ENCODE measurements at places on chromosomes 11 and 22.

DNA sequence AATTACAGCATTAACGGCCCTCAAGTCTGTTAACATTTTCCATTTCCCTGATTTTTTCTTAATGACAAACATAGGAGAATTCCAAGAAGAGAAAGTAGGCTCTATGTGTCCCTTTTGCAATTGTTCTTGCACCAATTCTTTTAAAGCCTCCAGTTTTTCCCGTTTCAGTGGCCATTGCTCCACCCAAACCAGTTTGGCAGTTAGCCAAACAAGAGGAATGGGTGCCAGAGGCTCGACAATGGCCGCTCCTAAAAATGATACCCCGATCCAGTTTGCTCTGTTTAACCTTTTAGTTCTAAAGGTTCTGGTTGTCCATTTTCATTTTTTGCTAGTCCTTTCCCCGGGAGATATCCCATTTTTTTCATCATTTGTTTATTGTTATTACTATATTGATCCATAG lies 6.7 kb upstream of the DNAJB13 start:
- DNase-seq = no peak

DNA sequence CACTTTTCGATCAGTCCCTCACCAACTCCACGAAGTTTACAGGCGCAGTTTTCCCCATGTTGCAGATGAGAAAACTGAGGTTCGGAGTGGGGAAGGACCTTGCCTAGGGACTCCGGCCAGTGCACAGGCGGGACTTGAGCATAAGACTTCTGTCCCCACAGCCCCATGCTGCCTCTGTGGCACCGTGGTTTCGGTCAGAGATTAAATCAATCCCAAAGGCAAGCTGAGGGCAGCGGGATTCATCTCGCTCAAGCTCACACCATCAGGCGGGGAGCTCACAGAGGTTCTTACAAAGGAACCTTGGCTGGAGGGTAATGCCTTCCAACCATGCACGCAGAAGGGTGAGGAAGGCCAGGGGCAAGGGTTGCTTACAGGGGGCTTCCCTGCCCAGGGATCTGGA lies 115.5 kb downstream of the PHF21B start:
- DNase-seq = no peak

DNA sequence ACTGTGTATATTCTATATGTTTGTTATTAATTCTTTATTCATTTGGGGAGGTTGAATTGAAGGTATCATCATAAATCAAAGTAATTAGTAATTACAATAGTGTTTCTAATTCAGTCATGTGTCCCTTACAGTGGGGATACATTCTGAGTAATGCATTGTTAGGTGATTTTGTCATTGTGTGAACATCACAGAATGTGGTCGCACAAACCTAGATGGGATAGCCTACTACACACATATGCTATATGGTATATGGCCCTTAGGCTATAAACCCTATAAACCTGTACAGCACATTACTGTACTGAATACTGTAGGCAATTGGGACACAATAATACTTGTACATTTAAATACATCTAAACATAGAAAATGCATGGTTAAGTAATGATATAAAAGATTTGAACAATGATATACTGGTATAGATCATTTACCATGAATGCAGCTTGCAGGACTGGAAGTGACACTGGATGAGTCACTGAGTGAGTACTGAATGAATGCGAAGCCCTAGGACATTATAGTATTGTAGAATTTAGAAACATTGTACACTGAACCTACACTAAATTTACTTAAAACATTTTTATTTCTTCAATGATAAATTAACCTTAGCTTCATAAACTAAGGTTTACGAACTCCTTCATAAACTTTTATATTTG lies 936.2 kb upstream of the CHORDC1 start:
- DNase-seq = no peak

- no peak for DNase-seq
These were observed 7.9 kb downstream of the CTR9 start for GRCh38 chr11:10758957-10759356.

- no peak for DNase-seq
These were observed 453.6 kb downstream of the MN1 start for GRCh38 chr22:27347951-27348350.

GRCh38 chr11:20483931-20484330 lies 96.4 kb downstream of the PRMT3 start:
- DNase-seq = no peak

DNA sequence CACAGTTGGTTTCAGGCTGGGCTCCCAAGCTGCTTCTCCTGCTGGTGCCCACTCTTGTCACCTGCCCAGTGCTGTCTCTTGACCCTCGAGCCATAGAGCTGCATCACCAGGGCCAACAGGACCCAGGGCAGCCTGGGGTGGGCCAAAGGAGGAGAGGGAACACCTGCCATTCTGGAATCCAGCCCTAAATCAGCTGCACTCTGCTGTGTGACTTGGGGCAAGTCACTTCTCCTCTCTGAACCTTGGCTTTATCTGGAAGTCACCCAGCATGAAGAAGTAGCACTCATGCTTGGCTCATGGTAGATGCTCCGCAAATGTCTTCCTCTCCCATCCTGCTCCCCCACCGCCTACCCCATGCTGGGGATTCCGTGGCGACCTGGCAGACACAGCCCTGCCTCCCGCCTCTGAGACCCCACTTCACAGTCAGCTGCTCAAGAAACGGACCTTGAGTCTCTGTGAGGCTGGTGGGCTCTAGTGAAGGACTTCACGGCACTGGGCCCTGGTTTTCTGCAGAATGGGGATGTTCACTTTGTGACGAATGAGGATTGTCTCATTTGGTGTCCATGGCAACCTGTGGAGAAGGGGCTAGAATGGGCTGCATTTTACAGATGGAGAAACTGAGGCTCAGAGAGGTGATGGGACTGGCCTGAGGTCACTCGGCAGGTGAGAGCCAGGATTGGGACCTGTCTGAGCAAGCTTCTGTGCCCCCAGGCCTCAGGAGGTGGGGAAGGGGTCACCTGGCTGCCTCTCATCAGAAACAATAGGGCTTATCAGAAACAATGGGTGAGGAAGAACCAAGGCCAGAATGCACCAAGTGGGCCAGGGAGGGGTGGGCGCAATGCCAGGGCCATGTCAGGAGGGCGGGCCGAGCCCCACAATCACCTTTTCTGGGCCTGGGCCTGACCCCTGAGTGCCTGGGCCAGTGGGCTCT lies 12.4 kb downstream of the EMID1 start:
- DNase-seq = no peak

GRCh38 chr22:25763239-25763777 lies 21.3 kb downstream of the MYO18B start:
- DNase-seq = no peak

GRCh38 chr22:49971232-49972162 lies 10.9 kb downstream of the PIM3 start:
- peak; percentile 65 for DNase-seq

- no peak for DNase-seq
These were observed 593 bp downstream of the FAM118B start for GRCh38 chr11:126212089-126212660.

- DNase-seq = no peak
These were observed 12.4 kb upstream of the DAGLA start for GRCh38 chr11:61667684-61668305.

GRCh38 chr11:120835601-120836228 lies 188.2 kb upstream of the TBCEL start:
- no peak for DNase-seq

GRCh38 chr22:30284172-30284571 lies 5.1 kb downstream of the CASTOR1 start:
- DNase-seq = no peak

DNA sequence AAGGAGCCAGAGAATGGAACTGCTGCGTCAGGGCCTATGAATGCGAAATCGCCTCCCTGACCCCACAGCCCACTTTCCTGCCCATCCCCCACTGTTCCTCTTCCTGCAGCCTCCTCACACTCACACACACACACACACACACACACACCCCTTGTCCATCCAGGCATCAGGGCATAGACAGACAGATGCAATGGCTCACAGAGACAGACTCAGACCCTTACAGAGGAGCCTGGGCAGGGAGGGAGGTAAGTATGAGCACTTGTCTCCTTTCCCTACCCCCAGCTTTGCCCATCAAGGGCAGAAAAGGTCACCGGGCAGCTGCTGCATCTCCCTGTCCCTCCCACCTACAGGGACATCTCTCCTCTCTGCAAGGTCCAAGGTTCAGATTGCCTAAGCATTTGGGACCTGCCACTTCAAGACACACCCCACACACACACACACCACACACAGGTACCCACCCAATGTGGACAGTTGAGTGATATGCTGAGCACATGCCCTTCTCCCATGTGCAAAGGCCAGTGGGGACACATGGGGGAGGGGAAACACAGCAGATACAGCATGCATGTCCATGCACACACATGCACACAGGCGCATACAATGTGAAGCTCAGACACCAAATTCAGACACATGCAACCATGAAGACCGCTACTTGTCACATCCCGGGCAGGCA lies 2.0 kb upstream of the NRXN2 start:
- DNase-seq = no peak

DNA sequence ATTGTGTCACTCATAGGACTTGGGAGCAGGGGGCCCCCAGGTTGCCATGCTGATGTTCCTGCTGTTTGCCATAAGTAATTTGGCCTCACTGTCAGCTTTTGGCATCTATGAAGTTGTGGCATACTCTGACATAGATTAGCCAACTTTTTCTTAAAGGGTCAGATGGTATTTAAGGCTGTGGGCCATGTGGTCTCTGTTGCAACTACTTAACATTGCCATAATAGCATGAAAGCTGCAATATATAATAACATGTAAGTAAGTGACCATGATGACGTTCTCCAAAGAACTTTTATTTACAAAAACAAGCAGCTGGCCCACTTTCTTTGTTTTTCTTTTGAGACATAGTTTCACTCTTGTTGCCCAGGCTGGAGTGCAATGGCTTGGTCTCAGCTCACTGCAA lies 2.2 kb upstream of the TMEM216 start:
- no peak for DNase-seq

GRCh38 chr11:87425943-87426342 lies 388.2 kb downstream of the TMEM135 start:
- DNase-seq = no peak

DNA sequence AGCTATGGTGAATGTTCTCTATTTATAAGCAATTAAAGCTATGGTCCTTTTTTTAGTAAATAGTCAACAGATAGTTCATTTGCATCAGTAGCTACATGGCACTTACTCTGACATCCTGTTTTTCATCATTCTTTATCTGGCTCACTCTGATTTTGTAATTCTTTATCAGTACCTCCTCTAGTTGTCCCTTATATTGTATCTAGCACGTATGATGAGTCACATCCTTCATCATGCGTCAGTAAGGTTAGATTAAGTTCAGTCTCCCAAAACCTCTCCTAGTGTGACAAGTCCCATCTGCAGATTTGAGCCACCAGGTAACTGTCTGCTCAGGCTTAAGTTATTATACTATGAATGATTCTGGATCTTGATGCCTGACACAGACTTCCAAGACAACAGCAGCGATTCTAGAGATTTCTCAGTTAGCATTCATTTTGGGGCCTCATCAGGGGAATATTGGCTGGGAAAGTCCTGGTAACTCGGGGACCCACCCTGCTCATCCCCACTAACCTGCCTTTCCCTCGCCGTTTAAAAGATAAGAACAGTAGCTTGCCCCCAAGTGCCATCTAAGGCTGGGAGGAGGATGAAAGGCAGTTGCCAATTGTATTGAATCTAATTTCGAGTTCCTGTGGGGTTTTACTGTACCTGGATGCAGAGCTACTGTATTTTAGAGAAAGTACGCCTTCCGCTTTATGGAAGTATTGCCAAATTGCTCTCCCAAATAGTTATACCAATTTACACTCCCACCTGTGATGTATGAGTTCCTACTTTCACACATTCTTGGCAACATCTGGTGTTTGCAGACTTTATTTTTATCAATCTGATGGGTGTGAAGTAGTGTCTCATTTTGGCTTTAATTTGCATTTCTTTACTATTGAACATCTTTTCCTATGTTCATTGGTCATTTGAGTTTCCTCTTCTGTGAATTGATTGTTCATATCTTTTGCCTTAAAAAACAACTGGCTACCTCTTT lies 55.9 kb downstream of the ZC3H12C start:
- peak; percentile 6 for DNase-seq

GRCh38 chr11:64092761-64093136 lies 57.0 kb downstream of the FLRT1 start:
- DNase-seq = no peak

DNA sequence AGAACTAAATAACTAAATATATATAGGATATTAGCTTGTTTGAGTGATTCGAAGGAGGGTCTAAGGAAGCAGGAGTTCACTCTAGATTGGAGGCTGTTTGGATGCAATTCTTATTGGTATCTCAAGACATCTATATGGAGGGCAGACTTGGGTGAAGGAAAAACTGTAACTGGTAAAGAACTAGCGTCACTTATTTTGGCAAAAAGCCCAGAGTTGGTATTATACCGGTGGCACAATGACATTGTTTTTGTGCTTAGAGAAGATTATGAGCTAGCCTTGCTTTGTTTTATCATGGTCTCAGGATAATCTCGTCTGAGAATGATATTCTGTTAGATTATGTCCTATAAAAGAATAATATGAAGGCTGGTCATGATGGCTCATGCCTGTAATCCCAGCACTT lies 6.0 kb upstream of the SLC35F2 start:
- no peak for DNase-seq

DNA sequence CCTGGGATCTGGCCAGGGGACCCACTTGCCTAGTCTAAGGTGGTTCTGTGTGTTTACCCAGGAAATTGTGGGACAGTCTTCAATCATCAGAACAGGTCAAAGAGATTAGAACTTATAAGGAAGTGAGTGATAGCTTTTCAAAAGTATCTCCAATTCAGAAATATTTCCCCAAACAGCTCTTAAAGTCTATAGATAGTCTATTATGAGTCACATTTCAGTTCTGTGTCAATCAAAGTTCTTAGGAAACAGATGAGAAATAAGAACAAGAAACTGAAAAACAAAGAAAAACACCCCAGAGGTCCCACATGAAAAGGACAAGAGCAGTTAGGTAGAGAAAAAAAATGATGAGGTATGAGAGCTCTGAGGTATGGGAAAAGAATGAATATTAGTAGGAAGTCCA lies 381.4 kb upstream of the MPPED2 start:
- DNase-seq = no peak

DNA sequence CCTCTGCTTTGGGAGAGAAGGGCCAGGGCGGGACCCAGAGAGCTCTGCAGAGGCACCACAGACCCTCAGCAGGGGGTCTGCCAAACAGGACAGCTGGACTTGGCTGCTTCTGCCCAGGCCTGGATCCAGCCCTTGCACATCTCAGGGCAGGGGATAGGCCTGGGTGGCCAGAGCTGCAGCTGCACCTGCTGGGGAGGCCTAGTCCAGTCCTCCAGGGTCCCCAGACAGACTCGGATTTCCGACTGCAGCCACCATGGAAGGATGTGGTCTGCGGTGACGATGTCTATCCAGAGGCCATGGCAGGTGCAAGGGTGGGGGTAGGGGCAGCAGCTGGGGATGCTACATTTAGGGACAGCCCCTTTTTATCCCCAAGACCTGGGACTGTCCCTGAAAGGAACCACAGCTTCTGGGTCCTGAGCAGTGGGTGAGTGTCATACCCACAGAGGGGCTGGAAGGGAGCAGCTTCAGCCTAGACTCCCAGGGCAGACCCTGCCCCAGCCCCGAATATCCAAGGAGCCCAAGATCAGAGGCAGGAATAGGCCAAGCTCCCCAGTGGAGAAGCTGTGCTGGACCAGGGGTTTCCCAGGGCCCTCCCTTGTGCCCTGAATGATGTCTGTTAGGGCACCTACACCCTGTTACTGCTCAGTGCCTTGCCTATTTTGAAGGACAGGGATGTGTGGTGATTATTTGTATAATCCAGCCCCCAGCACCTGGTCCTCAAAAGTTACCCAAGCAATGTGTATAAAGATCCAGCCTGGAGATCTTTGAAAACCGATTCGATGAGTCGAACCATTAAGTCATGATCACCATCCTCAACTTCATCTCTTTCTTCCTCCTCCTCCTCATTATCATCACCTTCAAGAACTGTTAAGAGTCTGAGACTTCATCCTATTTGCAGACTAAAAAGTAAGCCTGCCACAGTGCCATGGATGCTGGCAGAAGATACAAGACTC lies 2.5 kb upstream of the IGLL5 start:
- DNase-seq = no peak
